ENCODE measurements at places on chromosomes 12 and 14. TPM values are rescaled to one million over a fixed set of nuclear protein-coding genes. Genes with fewer than 3 reads are reported as not detected.

- DNase-seq = no peak
Measured at GRCh38 chr14:52349731-52350130, 35.6 kb downstream of the PTGER2 start.

GRCh38 chr14:57828713-57829112, 37.2 kb downstream of the SLC35F4 start:
- no peak for DNase-seq

DNA sequence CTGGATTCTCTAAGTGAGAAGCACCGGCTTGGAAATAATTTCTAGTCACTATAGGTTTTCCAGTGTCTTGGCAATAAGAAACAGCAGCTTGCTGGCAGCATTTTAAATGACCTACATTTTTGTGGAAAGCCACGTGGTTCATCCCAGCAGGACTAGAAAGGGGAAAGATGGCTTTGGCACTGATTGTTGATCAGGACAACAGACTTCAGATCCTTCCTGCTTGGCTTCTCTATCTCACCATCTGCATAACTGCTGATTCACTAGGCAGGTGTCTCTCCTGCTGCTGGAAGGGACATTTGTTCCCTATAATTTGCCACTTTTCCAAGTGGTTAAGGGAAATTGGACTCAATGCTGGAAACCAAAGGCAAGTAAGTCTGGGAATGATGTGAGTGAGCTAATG, 131.0 kb downstream of the TTC8 start:
- DNase-seq = peak; percentile 79

DNA sequence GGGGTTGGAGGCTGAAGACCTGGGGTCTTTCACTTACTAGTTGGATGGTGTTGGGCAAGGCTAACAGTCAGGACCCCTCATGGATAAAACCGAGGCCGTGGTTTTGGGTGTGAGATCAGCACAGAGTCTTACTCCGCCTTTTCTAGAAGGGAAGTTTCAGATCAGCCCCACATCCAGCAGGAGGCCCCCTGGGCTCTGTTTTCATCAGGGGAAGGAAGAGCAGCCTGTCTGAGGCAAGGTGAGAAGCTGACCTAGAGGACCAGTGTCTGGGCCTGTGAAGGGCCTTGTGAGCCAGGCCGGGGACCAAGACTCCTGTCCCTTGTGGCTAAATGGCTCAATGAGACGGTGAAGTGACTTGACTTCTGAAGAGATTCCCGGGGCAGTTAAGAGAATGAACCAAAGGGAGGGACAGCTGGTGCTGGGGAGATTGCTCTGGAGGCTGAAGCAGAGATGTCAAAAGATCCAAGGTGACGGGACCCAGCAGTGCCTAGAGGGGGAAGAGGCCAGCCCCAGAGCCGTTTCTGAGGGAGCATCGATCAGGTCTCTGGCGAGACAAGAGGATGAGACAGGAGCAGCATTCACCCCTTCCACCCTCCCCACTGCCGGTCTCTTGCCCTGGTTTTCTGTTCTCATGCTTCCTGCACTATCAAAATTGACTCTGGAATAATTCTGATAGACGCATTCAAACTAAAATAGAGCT, 40.1 kb upstream of the TSPAN9 start:
- no peak for DNase-seq

- no peak for DNase-seq
Measured at GRCh38 chr12:131105736-131106348, 152.1 kb downstream of the ADGRD1 start.

DNA sequence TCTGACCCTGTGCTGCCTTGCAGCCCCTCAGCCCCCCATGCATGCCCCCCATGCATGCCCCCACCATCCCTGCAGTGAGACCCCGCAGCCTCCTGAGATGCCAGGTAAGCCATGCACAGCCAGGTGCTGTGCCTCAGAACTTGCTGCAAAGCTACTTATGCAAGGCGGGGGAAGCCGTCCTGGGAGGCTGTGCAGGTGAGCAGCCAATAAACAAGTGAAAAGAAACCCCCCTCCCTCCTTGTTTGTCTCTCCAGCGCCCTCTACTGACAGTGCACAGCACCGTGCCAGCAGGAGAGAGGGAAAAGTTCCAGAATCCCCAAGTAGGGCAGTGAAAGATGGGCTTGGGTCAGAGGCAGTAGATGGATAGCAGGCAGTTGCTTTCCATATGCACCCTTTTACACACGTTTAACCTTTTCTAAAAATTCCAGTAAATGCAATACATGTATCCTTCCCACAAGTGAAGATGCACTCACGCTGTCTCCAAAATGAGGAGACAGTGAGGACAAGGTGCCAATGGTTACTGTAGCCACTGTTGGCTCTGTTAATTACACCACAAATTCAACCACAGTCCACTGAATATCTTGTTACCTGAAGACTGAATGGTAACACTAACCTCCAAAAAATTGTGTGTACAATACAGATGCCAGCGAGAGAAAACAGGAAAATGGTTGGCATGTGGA, 18.0 kb downstream of the TNFAIP2 start:
- no peak for DNase-seq

- no peak for DNase-seq
Measured at GRCh38 chr12:98422812-98423211, 92.6 kb upstream of the TMPO start.

- no peak for DNase-seq
Measured at GRCh38 chr14:104641753-104642539, 37.4 kb upstream of the TMEM179 start.

DNA sequence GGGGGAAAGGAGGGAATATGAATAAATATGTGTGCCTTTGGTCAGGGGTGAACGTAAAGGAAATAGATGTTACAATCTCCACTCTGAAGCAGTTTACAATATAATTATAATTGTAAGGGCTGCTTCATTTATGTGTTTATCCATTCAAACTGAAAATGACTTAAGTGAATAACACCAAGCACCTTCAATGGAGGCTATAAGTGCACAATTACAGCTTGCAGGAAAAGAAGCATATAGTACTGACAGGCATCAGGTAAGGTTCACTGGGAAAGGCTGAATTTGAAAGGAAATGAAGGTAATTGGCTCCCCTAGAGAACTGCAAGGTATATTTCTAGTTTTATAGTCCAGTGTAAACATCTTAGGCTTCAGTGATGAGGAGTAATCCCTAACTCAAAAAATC, 192.7 kb downstream of the STXBP6 start:
- no peak for DNase-seq

DNA sequence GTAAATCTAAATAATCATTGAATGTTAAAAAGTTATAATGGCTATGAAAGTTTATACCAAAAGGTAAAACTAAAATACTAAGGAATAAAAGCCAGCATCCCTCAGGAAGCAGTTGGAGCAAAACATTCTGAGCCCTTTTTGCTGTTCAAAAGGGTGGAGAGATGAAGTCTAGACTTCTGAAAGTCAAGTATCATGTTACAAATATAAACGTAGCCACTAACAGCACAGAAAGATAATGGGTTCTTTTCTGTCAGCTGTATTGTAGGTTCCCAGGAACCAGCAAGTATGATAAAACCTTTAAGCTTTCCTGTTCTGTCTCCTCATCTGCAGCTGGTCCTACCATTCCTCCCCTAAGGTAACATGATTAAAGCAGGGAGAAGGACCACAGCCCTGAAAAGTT, 16.4 kb upstream of the PLD4 start:
- DNase-seq = no peak

- DNase-seq = no peak
Measured at GRCh38 chr12:25573346-25573745, 20.3 kb upstream of the LMNTD1 start.

DNA sequence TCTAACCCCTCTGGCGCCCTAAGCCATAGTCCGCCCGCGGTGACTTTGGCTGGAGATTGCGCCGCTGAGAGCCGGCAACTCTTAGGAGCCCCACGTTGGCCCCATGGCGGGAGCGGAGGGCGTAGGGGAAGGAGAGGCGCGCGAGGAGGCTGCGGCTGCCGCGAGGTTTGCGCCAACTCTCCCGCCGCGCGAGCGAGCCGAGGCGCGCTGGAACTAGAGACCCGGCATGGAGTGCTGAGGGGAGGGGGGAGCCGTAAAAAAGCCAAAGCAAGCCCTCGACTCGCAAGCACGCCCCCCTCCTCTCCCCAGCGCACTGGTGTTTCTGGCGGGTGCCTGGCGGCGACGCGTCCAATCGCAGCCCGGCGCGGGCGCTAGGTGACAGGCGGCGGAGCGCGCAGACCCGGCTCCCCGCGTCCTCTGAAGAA, at the start of gene SYT10:
Gene SYT10, minus strand, starts transcription at position 233 of the 425 bp plus-strand sequence. CDS start 297 bp downstream, outside the sequence.
- peak; percentile 17 for DNase-seq

DNA sequence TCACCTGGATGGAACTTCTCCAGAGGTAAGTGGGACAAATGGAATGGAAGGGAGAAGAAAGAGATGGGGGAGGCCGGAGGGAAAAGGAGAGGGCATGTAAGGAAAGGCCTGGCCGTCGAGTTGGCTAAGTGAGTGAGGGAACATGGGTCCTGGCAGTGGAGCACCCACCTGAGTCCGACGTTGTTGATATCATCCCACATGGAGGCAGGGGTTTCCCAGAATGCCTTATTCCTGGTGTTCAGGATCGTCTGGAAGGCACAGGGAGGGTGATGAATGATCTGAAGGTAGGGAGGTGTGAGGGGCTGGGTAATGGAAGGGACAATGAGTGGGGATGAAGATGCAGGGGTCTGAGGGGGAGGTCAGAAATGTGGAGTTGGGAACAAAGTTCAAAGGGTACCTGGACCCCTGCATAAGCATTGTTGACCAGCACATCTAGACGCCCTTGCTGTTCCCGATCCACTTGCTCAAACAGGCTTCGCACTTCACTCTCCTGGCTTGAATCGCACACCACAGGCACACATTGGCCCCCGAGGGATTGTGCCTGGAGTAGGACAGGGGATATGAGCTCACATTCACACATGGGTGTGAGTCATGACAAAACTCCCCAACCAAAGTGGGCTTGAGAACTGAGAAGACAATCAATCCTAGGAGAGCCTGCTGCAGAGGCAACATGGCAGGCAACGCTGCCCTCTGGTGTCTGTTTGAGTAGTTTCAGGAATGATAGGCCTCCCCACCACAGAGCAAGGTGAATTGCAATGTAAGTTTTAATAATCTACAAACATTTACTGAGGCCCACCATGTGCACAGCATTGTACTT, 3.0 kb downstream of the DHRS1 start:
- DNase-seq = peak; percentile 58

DNA sequence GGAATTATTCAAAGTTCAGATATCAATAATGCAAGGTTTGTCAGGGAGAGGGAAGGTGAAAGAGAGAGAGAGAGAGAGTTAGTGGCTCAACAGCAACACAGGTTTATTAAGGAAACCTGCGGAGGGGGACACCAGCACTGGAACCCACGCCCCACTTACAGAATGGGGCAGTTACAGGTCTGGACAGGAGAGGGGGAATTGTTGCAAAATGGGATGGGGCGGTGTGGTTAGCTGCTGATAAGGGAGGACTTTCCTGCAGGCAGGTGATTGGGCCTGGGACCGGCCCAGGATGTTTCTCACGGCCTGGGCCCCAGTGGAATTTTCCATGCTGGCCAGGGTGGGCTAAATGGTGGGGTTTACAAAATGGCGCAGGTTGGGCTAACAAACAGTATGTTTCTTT, 278.2 kb upstream of the SLC16A7 start:
- DNase-seq = no peak

- DNase-seq = no peak
Measured at GRCh38 chr12:69779928-69780327, 41.3 kb downstream of the RAB3IP start.

DNA sequence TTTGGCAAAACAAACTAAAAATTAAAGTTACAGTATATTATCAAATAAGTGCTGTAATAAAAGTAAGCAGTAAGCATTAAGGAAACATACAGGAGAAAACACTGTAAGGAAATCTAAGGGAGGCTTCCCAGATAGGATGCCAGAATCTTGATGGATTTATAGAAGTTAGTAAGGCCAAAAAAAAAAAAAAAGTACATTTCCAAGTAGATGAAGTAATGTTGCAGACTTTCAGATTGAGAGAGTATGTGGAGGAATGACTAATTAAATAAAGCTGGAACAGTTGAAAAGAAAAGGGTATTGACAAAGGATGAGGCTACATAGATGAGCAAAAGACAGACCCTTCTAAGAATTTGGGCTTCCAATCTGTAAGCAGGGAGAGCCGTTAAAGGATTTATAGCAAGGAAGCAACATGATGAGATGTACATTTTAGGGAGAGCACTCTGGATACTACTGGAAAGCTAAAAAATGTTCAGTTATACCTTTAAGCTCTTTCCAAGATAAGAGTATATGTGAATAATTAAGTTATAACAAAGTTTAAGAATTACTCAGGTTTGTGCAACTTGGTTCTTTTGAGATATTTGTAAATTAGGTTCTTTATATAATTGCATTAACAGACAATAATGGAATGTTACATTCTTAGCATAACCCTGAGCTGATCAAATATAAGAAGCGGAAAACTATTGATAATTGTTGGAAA, 87.5 kb upstream of the MON2 start:
- peak; percentile 21 for DNase-seq

GRCh38 chr12:117165342-117165741, 24.9 kb downstream of the FBXO21 start:
- no peak for DNase-seq

DNA sequence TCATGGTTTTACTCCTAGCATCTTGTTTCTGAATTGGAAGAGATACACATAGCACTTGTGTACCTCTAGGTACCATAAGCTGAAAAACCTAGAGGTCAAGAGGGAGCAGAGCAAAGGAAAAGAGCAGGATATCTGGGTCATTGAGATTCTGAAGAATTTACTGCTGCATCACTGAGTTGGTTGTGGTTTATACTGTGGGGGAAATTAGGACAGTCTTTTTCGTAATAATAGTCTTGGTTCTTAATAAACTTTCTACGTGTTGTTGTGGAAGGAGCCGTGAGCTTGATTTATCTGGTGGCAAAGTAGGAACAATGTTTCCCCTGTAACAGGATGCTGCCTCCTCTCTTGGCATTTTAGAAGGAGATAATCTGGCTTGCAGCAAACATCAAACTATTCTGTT, 80.2 kb downstream of the SLC4A8 start:
- DNase-seq = no peak

DNA sequence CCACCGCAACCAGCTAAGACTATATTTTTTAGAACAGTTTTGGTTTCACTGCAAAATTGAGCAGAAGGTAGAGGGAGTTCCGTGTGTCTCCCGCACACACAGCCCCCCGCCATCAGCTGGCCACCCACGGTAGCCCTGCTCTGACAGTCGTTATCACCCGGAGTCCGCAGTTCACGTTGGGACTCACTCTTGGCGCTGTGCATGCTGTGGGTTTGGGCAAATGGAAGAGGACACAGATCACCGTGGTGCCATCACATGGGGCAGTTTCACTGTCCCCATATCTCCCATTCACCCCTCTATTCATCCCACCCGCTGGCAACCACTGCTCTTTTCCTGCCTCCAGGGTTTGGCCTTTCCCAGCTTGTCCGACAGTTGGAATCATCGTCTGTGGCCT, 31.8 kb upstream of the ULK1 start:
- no peak for DNase-seq

GRCh38 chr12:12938541-12938940, 13.4 kb downstream of the GPRC5D start:
- DNase-seq = no peak

Gene SSPN
- 121 TPM for polyA plus RNA-seq

Gene METAP2
- polyA plus RNA-seq = 101 TPM

Gene ZNF10
- 6.2 TPM for polyA plus RNA-seq

Gene SYCP3
- polyA plus RNA-seq = 0.41 TPM

Gene SEC23A
- 71.7 TPM for polyA plus RNA-seq

Gene EIF2S3B
- polyA plus RNA-seq = 0.71 TPM

Gene GLIPR1L2
- 1.0 TPM for polyA plus RNA-seq

Gene TTLL5
- polyA plus RNA-seq = 15.8 TPM

Gene SLC16A7
- polyA plus RNA-seq = 2.7 TPM

Gene GLI1
- polyA plus RNA-seq = 8.2 TPM

Gene PAX9
- 0.23 TPM for polyA plus RNA-seq

Measured in hindlimb muscle (tissue), 1 donor.